ENCODE measurements at places on chromosomes 1 and 21. TPM values are rescaled to one million over a fixed set of nuclear protein-coding genes. Genes with fewer than 3 reads are reported as not detected.

Gene C21orf58
- total RNA-seq = 2.5 TPM

- peak overlapping the region; percentile 62 for H3K27ac ChIP-seq
- no peaks in the 10 kb centered on the region for H3K27me3 ChIP-seq
- H3K4me1 ChIP-seq = peaks cover 6% of the 10 kb centered on the region
- H3K36me3 ChIP-seq = no peaks in the 10 kb centered on the region
Observed at GRCh38 chr1:6477039-6477820, 11.3 kb upstream of the TNFRSF25 start.

DNA sequence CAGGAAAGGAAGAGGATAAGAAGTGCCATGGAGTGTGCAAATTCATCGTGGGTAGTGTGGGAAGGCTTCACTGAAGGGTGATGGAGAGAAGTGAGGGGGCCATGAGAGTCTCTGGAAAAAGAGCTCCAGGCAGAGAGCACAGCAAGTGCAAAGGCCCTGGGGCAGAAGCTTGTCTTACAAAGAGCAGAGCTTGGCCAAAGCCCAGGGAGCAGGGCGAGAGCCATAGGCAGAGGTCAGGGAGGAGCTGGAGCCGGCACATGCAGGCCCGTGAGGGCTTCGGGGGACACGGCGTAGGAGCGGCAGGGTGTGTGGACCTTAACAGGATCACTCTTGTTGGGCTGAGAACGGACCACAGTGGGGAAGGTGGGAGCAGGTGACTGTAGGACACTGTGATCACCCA is 83.7 kb upstream of the EDN2 start:
- DNase-seq = no peak
- H3K36me3 ChIP-seq = no peaks in the 10 kb centered on the region
- H3K4me1 ChIP-seq = no peaks in the 10 kb centered on the region
- no peak overlapping the region for H3K27ac ChIP-seq

- peaks cover 13% of the 10 kb centered on the region for H3K4me1 ChIP-seq
- no peak overlapping the region for H3K4me3 ChIP-seq
- DNase-seq = no peak
Observed at GRCh38 chr1:11682799-11683198, 1.9 kb upstream of the MAD2L2 start.

DNA sequence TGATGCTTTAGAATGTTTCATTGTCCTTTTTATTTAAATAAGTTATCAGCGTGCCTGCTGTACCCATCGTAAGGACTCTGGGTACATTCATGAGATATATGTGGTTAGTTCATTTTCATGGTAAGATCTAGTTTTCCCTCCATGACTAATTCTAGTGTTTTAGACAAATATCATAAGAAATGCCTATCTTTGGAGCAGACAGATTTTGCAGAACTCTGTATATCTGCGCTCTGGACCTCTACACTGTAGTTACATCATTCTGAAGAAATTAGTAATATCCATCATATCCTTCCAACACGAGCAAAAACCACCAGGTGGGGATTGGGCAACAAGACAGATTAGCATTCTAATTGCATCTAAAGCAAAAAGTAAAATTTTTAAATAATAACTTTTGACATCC is 499.2 kb downstream of the SETD4 start:
- no peaks in the 10 kb centered on the region for H3K4me1 ChIP-seq
- H3K36me3 ChIP-seq = no peaks in the 10 kb centered on the region
- H3K27me3 ChIP-seq = no peaks in the 10 kb centered on the region
- no peak for DNase-seq
- no peak overlapping the region for H3K27ac ChIP-seq

Gene KRTAP12-2
- total RNA-seq = not detected

- no peak overlapping the region for H3K27ac ChIP-seq
- H3K27me3 ChIP-seq = no peaks in the 10 kb centered on the region
- no peak overlapping the region for H3K4me3 ChIP-seq
- DNase-seq = no peak
Observed at GRCh38 chr1:192967901-192968300, 91.3 kb downstream of the UCHL5 start.
